ENCODE measurements at places on chromosomes 1 and 21. TPM values are rescaled to one million over a fixed set of nuclear protein-coding genes. Genes with fewer than 3 reads are reported as not detected.

Gene HSPB7
- 91.3 TPM for polyA plus RNA-seq

Gene DENND1B
- polyA plus RNA-seq = 4.5 TPM

DNA sequence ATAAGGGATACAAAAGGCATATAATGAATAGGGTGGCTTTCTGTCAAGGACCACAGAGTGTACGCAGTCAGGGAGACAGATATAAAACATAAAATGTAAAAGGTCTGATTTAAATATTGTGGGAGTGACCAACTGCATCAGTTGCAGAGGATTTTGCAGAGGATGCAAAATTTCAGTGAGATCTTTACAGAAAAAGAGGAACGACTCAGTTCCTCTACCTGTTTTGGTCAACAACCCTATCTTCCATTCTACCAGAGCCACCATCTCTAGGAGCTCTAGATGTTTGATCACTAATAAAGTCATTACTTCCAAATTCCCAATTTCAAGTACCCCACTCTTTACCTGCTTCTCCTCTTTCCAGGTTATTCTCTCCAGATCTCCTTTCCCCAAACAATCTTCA, 16.5 kb downstream of the SOD1 start:
- DNase-seq = no peak

Gene RBBP5
- polyA plus RNA-seq = 10.9 TPM

- DNase-seq = no peak
These were observed 22.5 kb downstream of the MYOG start for GRCh38 chr1:203063287-203063686.

GRCh38 chr1:83625646-83626045, 373.3 kb downstream of the TTLL7 start:
- DNase-seq = no peak

Gene B3GALT5
- polyA plus RNA-seq = 0.37 TPM

GRCh38 chr1:162349635-162350330, 26.9 kb downstream of the SPATA46 start:
- no peak for DNase-seq

- DNase-seq = no peak
These were observed 65.6 kb upstream of the PLXNA2 start for GRCh38 chr1:208309771-208310170.

DNA sequence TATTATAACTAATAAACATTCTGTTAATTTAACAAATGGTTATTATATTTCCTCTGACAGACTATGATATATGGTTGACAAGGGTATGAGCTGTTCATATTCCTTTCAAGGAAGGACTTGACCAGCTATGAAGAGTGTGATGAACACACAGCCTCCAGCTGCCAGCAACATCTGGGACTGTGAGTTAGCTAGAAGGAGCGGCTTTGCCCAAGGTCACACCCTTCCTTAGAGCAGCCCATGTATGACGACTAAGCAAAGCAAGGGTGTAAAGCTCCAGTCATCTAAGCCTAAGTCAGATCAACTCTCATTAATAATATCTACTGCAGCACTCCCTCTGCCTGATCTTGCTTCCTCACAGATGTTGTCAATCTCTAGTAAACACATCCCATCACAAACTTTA, 355.4 kb downstream of the PLPP3 start:
- DNase-seq = no peak

- no peak for DNase-seq
These were observed 57.5 kb downstream of the KIAA0319L start for GRCh38 chr1:35499652-35500176.

DNA sequence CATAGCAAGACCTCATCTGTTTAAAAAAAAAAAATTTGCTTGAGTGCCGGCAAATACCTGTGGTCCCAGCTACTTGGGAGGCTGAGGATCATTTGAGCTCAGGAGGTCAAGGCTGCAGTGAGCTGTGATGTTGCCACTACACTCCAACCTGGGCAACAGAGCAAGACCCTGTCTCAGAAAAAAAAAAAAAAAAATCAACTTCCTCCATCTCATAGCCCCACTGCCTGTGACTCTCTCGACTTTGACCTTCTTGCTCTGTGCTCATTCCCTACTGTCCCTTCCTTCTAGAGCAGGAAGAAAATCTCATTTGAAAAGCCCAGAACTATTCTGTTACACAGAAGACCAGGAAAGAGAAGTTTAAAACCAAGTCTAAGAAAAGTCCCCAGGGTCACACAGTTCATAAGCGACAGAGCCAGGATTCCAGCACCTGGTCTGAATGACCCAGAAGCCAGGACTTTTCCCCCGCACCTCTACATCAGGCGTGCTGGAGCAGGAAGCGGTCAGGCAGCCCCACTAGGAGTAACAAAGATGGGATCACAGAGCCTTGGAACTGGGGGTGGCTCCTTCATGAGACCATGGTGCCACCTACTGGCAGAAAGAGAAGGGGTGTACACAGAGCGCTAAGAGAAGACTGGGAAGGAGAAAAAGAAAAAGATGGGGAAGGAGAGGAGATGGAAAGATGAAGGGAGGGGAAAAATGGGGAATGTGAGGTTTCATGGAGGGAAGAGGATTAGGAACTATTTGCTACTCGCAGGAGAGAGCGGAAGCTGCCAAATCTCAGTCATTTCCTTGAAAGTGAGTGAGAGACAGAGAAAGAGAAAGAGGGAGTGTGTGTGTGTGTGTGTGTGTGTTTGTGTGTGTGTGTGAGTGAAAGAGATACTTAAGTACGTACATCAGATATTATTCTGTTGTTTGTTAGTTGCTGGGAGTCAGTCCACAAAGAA, 3.1 kb upstream of the P3R3URF start:
- peak; percentile 87 for DNase-seq

- no peak for DNase-seq
These were observed 3.4 kb downstream of the MYOM3 start for GRCh38 chr1:24108334-24109165.

DNA sequence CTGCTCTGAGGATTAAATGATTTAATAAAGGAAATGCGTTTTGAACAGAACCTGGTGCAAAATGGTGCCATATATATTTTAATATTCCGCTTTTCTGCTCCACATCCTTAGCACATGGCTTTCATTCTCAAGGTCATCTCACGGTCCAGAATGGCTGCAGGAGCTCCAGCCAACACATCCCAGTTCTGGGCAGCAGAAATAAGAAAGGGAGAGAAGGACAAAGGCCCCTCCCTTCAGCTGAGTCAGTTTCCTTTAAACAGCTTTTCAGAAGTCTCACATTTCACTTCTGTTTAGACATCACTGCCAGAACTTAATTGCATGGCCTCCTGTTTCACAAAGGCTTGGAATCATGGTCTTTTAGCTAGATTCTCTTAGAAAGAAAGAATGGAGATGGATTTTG, 75.2 kb upstream of the LRRN2 start:
- no peak for DNase-seq

Gene PGLYRP3
- not detected for polyA plus RNA-seq

Gene CYP4A22
- polyA plus RNA-seq = 0.13 TPM

DNA sequence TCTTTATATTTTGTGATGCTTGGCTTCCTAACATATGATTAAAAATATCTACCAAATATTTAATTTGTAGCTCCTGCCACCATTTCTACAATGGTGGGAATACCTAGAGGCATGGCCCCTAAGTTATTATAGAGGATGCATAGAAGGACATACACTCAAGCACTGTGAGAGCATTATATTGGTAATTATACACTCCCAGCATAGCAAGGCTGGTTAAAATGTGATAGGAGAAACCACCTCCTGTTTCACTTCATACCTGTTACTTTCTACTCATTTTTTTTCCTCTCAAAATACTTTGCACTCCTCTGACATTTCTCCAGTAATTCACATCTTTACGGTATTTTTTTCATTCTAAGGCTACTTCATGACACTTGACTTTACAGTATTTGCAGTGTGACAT, 92.9 kb downstream of the HS2ST1 start:
- DNase-seq = no peak

Gene PADI2
- polyA plus RNA-seq = 147 TPM

Gene NTRK1
- polyA plus RNA-seq = 1.1 TPM

DNA sequence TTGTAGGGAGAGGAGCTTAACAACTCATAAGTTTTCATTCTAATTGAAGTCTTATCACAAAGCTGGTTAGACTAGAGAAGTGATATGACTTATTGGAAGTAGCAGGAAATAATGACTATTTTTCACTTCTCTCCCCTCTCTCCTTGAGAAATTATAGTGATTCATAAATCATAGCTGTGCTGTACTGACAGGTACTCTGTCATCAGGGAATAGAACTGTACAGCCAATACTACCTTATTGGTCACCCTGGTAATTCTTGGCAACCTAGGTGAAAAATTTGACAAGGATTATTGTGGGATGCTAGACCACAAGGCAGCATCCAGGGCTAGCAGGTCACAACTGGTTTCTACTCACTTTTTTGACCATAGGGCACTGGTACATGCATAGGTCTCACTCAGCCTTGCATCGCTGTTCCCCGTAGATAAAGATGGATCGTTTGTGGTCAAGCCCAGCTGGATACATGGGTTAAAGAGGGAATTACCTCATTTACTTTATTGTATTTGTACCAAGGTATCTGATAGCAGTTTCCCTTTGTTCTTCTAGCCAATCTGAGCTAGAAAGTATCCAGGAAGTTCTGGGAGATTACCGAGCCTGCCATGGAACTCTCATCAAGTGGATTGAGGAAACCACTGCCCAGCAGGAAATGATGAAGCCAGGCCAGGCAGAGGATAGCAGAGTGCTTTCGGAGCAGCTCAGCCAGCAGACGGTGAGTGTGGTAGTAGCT, 113.6 kb downstream of the MACF1 start:
- peak; percentile 9 for DNase-seq

Gene ARL8A
- polyA plus RNA-seq = 40.3 TPM

DNA sequence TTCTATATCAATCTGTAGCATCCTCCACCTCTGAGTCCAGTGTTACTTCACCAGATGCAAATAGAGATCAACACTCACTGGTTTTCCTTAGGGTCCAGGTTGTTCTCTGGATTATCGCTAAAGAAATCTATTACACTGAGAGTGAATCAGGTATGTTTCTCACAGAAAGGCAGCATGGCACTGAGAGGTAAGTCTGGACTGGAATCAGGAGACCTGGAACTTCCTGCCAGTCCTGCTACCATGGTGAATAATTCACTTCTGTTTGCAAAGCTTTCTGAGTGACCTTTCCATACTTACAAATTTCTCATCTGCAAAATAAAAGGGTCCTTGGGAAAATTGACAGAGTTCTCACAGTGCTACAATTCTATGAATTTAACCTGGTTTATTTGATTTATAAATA, 1583.3 kb downstream of the MRPL39 start:
- no peak for DNase-seq

Gene FAM3B
- not detected for polyA plus RNA-seq

DNA sequence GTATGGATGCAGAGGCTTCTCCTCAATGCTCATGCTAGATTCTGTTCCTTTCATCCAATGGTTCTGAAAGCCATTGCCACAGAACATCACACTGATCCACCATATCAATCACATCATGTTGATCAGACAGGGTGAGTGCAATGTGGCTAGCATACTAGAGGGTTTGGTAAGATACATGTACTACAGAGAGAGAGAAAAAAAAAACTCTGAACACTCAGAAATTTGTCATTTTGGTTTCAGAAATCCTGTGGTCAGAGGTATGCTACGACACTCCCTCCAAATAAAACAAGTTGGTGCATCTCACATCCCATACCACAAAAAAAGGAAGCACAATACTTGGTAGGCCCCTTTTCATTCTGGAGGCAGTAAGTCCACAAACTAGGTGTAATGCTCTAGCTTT, 35.4 kb downstream of the OR10J1 start:
- no peak for DNase-seq

GRCh38 chr1:114000406-114000805, 21.1 kb downstream of the OLFML3 start:
- no peak for DNase-seq

DNA sequence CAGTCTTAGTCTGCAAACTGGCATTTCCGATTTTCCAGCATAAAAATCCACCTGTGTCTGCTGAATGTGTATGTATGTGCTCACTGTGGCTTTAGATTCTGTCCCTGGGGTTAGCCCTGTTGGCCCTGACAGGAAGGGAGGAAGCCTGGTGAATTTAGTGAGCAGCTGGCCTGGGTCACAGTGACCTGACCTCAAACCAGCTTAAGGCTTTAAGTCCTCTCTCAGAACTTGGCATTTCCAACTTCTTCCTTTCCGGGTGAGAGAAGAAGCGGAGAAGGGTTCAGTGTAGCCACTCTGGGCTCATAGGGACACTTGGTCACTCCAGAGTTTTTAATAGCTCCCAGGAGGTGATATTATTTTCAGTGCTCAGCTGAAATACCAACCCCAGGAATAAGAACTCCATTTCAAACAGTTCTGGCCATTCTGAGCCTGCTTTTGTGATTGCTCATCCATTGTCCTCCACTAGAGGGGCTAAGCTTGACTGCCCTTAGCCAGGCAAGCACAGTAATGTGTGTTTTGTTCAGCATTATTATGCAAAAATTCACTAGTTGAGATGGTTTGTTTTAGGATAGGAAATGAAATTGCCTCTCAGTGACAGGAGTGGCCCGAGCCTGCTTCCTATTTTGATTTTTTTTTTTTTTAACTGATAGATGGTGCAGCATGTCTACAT, 2.5 kb upstream of the OLFML3 start:
- no peak for DNase-seq

GRCh38 chr1:182993746-182994145, 29.5 kb upstream of the LAMC1 start:
- DNase-seq = no peak

- DNase-seq = peak; percentile 40
These were observed 32.3 kb downstream of the SLC66A1 start for GRCh38 chr1:19344372-19344810.

GRCh38 chr1:41268154-41268770, 26.2 kb upstream of the SCMH1 start:
- DNase-seq = peak; percentile 81

Gene ALPL
- 3.1 TPM for polyA plus RNA-seq

GRCh38 chr1:47452426-47452825, 14.6 kb downstream of the FOXD2 start:
- DNase-seq = no peak

DNA sequence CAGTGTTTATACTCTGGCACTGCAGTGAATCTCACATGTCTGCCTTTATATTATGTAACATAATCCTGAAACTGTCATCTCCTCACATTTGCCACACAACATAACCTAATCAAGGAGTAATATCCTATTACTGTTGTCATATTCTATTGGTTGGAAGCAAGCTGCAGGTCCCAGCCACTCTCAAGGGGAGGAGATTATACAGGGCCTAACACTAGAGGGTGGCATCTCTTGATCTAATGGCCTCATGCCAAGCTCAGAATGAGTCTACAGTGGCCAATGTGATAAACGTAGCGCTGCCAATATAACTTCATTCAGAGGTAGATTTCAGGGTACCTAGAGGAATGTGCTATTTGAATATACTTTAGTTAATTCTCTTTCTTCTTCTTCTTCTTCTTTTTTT, 166.8 kb downstream of the BACH1 start:
- no peak for DNase-seq

Data from hindlimb muscle (tissue), 1 donor.